ENCODE measurements at places on chromosomes 2 and 18.
A peak's percentile ranks its signal among the peaks of the same experiment; 100 is the strongest.

DNA sequence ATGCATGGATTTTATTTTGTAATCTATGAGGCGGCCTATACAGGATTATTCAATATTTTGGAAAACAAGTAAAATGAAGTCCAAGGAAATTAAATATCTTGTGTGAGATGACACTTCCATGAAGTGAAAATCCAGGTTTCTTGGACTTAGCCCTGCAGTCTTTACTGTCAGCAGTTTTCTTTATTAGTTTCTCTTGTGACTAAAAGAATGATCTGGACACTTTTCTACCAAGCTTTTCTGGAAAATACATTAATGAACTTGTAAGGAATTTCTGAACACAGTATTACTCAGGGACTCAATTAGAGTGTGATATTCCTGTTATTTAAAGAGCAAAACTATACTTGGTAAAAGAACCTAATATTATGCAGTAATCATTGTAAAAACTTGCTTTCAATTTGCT is 610.4 kb upstream of the SLC8A1 start:
- DNase-seq, result no peak

DNA sequence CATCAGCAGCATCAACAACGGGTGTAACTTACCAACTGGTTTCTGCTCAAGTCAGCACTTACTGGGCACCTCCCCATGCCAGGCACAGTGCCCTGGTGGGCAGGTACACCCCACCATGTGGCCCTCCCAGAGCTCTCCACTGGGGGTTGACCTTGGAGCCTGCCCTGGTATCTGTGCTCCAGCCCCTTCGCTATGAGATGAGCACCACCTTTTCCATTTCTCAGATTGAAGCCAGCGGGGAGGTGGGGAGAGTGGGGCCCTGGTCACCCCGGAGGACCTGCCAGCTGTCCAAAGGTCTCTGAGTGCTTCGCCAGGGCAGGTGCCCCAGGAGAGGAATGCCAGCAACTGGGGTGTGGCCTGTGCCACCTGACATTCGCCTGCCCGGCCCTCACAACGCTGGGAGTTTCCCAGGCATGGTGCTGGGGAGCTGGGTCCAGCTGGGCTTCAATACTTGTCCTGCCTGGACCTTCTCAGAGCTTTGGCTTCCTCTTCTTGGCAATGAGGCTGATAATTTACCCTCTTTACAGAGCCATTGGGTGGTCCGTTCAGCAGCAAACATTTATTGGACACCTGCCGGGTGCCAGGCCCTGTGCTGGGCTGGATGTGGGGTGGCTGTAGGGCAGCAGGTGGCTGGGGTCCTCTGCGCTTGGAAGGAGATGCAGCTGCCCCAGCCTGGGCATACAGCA is 5.9 kb upstream of the ZAP70 start:
- no peak for DNase-seq

DNA sequence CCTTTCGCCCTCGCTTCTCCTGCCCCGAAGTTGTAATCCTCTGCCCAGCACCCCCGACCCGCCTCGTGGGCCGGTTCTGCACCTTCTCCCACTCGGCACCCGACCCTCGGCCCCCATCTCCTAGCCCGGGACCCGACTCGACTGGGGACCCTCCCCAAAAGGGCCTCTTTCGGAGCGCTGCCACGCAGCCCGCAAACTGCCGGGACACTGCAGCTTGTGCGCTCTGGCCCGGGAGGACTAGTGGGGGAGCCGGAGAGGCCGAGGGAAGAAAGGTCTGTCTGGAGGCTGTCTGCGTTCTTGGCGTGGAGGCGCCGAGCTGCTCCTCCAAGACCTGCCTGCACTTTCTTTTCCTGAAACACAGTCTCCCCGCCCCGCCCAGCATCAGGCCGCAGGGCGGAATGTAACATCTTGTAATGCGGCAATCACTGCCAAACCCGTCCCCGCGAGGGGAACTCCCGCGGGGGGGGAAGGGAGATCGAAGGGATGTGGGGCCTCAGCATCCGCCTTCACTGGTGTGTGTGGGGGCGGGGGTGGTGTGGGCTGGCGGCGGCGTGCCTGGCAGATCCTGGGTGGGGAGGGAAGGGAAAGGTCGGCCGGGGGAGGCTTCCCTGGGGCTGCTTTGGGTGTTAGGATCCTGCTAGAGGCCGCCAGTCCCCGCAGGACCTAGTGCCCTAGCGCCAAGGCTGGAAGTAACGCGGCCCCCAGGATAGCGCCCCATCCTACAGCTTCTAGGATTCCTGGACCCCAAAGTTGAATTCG is 7.4 kb downstream of the DLX2 start:
- DNase-seq, result peak; percentile 57

DNA sequence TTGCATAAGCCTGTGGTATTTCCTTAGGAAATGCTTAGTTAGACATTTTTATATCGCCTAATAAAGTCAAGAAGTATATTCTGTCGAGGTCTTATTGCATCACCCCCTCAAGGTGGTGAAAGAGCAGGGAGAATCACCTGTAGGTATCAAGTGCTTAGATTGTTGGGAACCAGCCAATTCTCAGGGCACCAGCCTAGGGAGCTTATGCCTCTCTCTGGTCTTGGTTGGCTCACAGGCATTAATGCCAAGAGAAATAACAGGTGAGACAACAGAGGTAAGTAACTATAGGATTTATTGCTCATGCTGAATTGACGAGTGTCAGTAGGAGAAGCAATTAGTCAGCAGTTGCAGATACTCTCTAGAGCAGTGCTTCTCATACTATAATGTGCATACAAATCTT is 663.3 kb upstream of the ZNF804A start:
- DNase-seq, result no peak

- no peak for DNase-seq
These were observed 39.1 kb upstream of the LGALSL start for GRCh38 chr2:64414736-64415435.

All from stimulated activated CD4-positive, alpha-beta T cell treated with anti-CD3 and anti-CD28 coated beads, TNF-alpha, amount 100 ng/mL, for 4 hours (primary cell).